ENCODE measurements at places on chromosomes 2 and 18. TPM values are rescaled to one million over a fixed set of nuclear protein-coding genes. Genes with fewer than 3 reads are reported as not detected.
A peak's percentile ranks its signal among the peaks of the same experiment; 100 is the strongest.

DNA sequence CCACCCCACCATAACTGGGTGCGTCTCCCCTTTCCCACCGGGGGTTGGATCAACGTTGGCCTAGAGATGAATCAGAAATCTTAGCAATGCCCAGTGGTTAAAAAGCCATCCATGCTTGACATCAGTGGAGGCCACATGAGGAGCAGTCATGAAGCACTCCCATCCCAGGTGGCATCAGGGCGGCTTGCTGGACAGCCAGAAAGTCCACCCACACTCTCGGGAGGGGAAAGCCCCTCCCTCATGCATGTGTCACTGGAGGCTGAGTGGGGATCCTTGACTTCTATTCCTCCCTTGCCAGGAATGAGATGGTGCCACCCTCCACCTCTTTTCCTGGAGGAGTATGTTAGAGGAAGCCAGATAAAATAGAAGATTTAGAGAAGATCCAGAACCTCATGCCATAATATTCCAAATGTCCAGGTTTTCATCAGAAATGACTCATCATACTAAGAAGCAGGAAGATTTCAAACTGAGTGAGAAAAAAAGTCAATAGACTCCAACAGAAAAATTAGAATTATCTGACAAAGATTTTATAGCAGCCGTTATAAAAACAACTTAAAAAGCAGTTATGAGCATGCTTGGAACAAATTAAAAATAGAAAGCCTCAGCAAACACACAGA lies 507.1 kb upstream of the ID2 start:
- no peaks in the 10 kb centered on the region for H3K36me3 ChIP-seq
- no peak for DNase-seq
- H3K4me1 ChIP-seq: no peaks in the 10 kb centered on the region
- no peak overlapping the region for H3K27ac ChIP-seq

GRCh38 chr2:172311921-172312345 lies 115.5 kb upstream of the ITGA6 start:
- DNase-seq: no peak
- no peaks in the 10 kb centered on the region for H3K27me3 ChIP-seq
- no peaks in the 10 kb centered on the region for H3K4me1 ChIP-seq

Gene ALPI
- not detected for polyA plus RNA-seq

DNA sequence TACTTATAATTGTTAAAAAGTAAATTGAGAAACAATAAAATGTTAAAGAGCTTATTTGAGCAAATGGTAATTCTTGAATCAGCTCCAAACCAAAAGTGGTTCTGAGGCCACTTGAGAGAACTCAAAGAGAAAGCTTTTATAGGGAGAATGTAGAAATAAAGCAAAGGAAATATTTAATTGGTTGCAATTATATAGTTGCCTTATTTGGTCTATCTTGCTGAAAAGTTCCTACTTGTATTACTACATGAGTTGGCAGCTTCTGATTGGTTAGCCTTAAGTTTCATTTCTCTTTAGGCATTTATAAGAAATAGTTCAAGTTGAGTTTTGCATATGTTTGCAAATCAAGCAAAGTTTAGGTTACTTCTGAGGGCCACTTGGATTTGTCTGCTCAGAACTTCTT lies 38.1 kb downstream of the SCN2A start:
- no peak overlapping the region for H3K27ac ChIP-seq
- no peaks in the 10 kb centered on the region for H3K27me3 ChIP-seq
- DNase-seq: no peak
- H3K4me3 ChIP-seq: no peak overlapping the region
- H3K4me1 ChIP-seq: no peaks in the 10 kb centered on the region

GRCh38 chr18:48376406-48376805 lies 32.8 kb downstream of the ZBTB7C start:
- no peaks in the 10 kb centered on the region for H3K4me1 ChIP-seq
- H3K36me3 ChIP-seq: no peaks in the 10 kb centered on the region
- H3K4me3 ChIP-seq: no peak overlapping the region

GRCh38 chr2:20599001-20599600 lies 51.8 kb downstream of the HS1BP3 start:
- H3K36me3 ChIP-seq: no peaks in the 10 kb centered on the region
- H3K27ac ChIP-seq: no peak overlapping the region
- no peak overlapping the region for H3K4me3 ChIP-seq
- DNase-seq: peak; percentile 26

Gene DCAF17
- 11.6 TPM for polyA plus RNA-seq

Gene CFAP210
- not detected for polyA plus RNA-seq

DNA sequence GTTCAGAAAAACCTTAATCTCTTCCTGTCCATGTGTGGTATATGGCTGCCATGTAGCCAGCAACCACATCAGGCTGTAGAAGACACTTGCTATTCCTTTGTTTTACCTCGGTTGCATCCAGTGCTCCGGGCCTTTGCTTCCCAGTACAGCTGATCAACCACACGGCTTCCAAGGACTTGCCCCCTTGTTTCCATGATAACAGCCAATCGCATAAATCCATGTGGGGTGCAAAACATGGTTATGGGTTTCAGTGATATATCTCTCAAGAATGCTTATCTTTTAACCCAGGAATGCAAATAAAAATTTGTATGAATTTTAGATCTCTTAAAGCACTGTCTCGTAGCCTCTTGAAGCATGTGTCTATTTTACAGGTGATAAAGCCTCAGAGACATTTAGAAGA lies 118.3 kb downstream of the MGAT5 start:
- H3K36me3 ChIP-seq: no peaks in the 10 kb centered on the region
- no peak overlapping the region for H3K27ac ChIP-seq
- peaks cover 13% of the 10 kb centered on the region for H3K4me1 ChIP-seq
- H3K4me3 ChIP-seq: no peak overlapping the region

Gene ANKRD29
- not detected for polyA plus RNA-seq

Gene ESCO1
- polyA plus RNA-seq: 11.0 TPM

DNA sequence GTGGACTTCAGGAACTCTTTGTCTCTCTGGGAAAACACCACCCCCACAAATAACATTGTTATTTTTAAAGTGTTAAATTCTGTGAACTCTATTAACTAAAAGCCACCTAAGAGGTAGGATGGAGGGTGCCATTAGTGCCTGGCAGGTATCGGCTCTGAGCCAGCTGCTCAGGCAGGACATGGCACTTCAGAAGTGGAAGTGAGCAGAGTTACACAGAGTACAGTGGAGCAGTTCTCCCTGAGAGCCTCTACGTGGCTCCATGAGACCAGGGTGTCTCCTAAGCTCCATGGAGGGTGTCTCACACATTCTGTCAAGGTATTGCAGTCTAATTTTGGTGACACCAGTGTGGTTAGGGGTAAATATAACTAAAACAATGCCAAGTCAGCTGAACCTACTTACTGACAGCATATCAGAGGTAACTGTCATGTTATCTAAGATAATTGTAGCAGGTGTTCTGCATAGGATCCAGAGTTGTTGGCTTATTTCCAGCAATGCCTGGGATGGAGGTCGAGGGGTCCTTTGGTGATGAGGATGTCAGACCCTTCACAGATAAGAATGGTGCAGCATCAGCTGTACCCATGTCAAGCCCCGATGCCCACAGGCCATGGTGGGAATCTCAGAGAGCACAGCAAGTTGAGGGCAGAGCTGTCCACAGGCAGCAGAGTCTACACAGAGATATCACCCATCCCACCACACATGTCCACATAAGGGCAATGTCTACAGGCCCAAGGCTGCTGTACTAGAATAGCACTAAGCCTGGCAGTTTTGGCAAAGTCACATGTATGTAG lies 8.6 kb upstream of the MALL start:
- no peaks in the 10 kb centered on the region for H3K36me3 ChIP-seq
- DNase-seq: no peak
- H3K27ac ChIP-seq: no peak overlapping the region

DNA sequence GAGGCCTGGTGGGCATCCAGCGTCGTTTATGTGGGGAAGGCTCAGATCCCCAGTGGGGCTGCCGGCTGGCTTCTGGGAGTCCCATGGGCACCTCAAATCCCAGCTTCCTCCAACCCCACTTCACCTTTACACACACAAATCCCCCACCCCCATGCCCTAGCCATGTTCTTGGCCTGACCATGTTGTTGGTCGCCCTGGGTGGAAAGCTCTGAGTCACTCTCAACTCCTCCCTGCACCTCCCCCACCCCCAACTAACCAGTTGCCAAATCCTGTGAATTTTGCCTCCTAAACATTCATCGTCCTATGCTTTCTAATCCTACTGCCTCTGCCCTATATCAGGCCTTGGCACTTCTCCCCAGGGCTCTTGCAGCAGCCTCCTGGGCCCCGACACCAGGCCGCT lies 6.4 kb downstream of the TNS1 start:
- H3K4me1 ChIP-seq: no peaks in the 10 kb centered on the region
- H3K36me3 ChIP-seq: no peaks in the 10 kb centered on the region
- no peak for DNase-seq
- H3K27ac ChIP-seq: no peak overlapping the region
- no peaks in the 10 kb centered on the region for H3K27me3 ChIP-seq

DNA sequence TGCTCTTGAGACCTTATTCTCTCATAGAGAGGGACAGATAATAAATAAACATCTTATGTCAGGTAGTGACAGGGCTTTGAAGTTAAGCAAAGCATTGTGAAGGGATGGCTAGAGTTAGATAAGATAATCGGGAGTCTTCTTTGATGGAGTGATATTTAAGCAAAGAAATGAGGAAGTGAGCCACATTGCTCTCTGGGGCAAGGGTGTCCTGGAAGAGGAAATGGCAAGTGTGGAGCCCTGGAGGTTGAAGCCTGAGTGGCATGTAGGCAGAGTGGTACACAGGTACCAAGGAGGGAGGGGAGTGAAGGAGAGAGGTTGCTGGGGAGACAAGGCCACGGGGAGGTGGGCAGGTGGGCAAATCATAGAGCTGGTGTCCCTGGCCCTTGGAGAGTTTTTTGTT lies 110.2 kb downstream of the CTAGE1 start:
- H3K36me3 ChIP-seq: no peaks in the 10 kb centered on the region
- H3K4me1 ChIP-seq: no peaks in the 10 kb centered on the region
- no peaks in the 10 kb centered on the region for H3K27me3 ChIP-seq
- H3K4me3 ChIP-seq: no peak overlapping the region
- DNase-seq: no peak
- H3K27ac ChIP-seq: no peak overlapping the region

Gene HRH4
- not detected for polyA plus RNA-seq

GRCh38 chr18:49510393-49511115 lies 23.5 kb upstream of the C18orf32 start:
- H3K4me3 ChIP-seq: no peak overlapping the region
- no peak overlapping the region for H3K27ac ChIP-seq
- no peaks in the 10 kb centered on the region for H3K4me1 ChIP-seq
- DNase-seq: peak; percentile 37

Gene RAD51AP2
- polyA plus RNA-seq: not detected
